ENCODE measurements at places on chromosomes 11 and 22. TPM values are rescaled to one million over a fixed set of nuclear protein-coding genes. Genes with fewer than 3 reads are reported as not detected.

RAB30 gene
- 15.3 TPM for total RNA-seq

OR5J2 gene
- not detected for total RNA-seq

GRAMD4 gene
- 53.5 TPM for total RNA-seq

RAG1 gene
- total RNA-seq: 0.50 TPM

PKNOX2 gene
- not detected for total RNA-seq

OR9I1 gene
- total RNA-seq: not detected

DRG1 gene
- total RNA-seq: 126 TPM

UBQLNL gene
- total RNA-seq: 0.30 TPM

GLYATL1 gene
- not detected for total RNA-seq

TRIM64 gene
- not detected for total RNA-seq

CNTN5 gene
- total RNA-seq: not detected

TLCD5 gene
- total RNA-seq: 2.0 TPM

C11orf52 gene
- total RNA-seq: not detected

KRTAP5-2 gene
- not detected for total RNA-seq

MYEOV gene
- total RNA-seq: 0.67 TPM

CLMP gene
- total RNA-seq: 0.17 TPM

BEST1 gene
- 4.1 TPM for total RNA-seq

TREH gene
- total RNA-seq: not detected

LRRC75B gene
- 1.2 TPM for total RNA-seq

TSGA10IP gene
- not detected for total RNA-seq

CDCA5 gene
- total RNA-seq: 174 TPM

OR5A1 gene
- not detected for total RNA-seq

GLYAT gene
- not detected for total RNA-seq

SIDT2 gene
- total RNA-seq: 32.0 TPM

IL10RA gene
- 123 TPM for total RNA-seq

CBX7 gene
- total RNA-seq: 61.0 TPM

RPS19BP1 gene
- 78.3 TPM for total RNA-seq

HEPHL1 gene
- total RNA-seq: not detected

UCP2 gene
- 152 TPM for total RNA-seq

TPP1 gene
- 56.0 TPM for total RNA-seq

BLID gene
- total RNA-seq: not detected

ATP5MG gene
- 225 TPM for total RNA-seq

MICAL3 gene
- 26.0 TPM for total RNA-seq

SLC25A18 gene
- total RNA-seq: not detected

MPZL2 gene
- 12.9 TPM for total RNA-seq

DERL3 gene
- total RNA-seq: 2.6 TPM

TEX12 gene
- total RNA-seq: not detected

SYTL2 gene
- 40.1 TPM for total RNA-seq

POLD3 gene
- 57.7 TPM for total RNA-seq

GUCD1 gene
- 98.2 TPM for total RNA-seq

DBX1 gene
- not detected for total RNA-seq

ZNF280B gene
- total RNA-seq: 4.5 TPM

HBB gene
- not detected for total RNA-seq

EHF gene
- not detected for total RNA-seq

SLC43A1 gene
- 43.6 TPM for total RNA-seq

RGL4 gene
- 22.7 TPM for total RNA-seq

NXPE2 gene
- total RNA-seq: not detected

RIMBP3B gene
- 0.12 TPM for total RNA-seq

SLC39A13 gene
- total RNA-seq: 16.2 TPM

Data from activated T-cell treated with anti-CD3 and anti-CD28 coated beads, Interleukin-2, amount 50 U/mL, for 72 hours (primary cell).